CD8-positive, alpha-beta T cell (primary cell): ENCODE measurements at places on chromosomes 6 and 20.

- no peak for DNase-seq
Observed at GRCh38 chr20:58344741-58345140, 35.2 kb downstream of the RAB22A start.

- DNase-seq, result no peak
Observed at GRCh38 chr6:168903613-168904345, 349.9 kb downstream of the THBS2 start.

GRCh38 chr6:116512111-116512559 lies 696 bp downstream of the CALHM5 start:
- DNase-seq, result no peak

GRCh38 chr6:95978230-95978629 lies 37.5 kb upstream of the FUT9 start:
- DNase-seq, result no peak

DNA sequence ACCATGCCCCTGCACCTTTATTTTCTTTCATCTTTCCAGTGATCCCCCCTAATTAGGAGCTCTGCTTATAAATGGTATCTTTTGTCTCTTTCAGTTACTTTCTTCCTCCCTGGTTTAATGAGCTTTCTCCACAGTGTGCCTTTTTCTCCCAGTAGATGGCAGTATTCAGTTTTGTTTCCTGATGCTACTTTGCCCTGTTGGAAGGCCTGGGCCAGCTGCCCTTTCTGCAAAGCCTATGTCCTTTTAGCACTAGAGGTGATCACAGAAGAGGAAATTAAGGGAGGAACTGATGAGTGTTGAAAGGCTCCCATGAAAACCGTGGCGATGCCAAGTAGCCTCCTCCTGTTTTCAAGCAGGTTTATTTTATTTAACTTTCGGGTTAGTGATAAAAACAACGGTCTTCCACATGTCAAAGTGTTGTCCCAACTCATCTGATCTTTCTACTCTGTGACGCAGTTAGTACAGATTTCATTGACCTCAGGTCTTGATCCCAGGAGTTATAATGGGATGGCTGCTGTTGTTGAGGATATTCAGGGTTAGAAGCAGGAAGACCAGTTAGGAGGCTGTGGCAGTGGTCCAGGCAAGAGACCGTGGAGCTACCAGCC lies 184.2 kb upstream of the BMP2 start:
- DNase-seq, result no peak

- DNase-seq, result no peak
Observed at GRCh38 chr6:18380158-18380836, 6.9 kb upstream of the RNF144B start.

DNA sequence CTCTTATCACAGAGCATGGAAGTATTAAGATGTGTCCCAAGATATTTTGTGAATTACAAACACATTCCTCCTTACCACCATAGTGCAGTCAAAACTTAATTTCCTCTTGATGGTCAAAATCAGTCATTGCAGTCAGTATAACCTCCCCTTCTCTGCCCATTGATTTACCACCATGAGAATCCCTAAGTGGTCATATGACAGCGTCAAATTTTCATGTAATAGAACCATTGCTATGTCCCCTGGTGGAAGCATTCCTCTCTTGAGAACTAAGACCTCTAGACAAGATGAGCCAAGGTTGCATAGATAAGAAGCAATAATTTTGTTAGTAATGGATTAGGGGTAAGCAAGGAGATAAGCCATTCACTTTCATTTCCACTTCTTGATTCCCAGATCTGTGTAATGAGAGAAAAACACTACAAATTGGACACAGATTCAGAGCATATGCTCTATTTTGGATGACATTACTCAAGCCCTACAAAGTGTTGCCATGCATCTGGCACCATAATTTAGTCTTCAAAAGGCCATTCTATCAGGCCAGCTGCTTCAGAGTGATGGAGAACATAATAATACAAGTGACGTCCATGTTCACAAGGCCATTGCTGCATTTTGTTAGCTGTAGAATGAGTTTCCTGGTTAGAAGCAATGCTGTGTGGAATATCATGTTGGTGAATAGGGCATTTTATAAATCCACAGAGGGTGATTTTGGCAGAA lies 49.6 kb upstream of the PDE7B start:
- no peak for DNase-seq

DNA sequence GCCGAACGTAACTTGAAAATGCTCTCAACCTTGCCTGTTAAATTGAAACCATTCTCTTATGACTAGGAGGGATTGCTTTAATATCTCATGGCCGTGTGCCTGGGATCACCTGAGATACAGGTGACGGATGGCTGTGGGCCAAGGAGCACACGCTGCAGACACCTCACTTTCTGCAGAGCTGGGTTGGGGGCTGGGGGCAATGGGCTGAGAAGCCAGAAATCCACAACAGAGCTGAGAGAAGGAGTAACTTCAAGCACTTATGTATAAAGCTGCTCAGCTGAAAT lies 170.9 kb downstream of the DTNBP1 start:
- DNase-seq, result no peak

DNA sequence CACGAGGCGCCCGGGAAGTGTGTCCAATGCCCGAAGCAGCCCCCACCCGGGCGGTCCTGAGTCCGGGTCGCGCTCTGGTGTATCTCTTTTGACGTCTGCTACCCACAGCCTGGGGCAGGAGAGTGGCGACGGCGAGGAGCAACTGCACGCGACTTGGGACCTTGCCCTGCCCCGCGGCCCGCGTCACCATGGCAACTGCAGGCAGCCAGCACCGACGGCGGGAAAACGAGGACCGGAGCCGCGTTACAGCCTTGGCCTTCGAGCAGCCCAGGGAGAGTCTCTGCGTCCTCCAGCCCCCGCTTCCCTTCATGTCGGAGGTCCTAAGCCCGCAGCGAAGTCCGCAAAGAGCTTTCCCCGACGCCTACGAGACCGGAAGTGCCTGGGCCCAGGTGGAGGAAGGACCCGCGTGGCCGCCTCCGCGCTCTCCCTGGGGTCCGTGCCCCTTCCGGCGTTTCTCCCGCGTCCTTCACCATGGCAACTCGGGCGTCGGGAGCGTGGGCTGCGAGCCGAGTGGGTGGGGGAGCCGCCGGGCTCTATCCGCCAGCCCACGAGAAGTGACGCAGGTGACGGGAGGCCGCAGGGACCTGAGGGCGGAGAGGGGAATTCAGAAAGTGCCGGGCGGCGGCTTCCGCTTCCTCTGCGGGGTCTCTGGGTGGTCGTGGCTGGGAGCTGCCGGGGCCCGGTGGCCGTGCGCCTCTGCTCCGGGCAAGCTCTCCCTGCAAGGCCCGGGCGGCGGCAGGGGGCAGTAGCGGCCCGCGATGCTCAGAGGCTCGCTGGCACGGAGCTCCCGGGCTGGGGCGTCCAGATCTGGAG lies 88.6 kb upstream of the TGM3 start:
- DNase-seq, result peak; percentile 23

DNA sequence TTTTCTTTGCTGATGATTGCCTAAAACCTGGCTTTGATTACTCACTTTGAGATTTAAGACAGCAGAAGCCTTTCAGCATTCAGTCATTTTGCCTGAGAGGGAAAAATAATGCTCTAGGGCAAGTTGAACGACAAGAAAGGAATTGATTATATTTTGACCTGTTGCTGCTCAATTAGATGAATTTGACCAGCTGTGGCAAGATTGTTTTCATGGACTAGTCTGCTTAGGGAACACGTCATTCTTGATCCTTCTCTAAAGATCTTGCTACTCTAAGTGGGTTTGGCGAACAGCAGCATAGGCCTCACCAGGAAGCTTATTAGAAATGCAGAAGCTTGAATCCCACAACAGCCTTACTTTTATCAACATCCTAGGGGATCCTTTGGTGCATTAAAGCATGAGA lies 59.7 kb upstream of the PHACTR1 start:
- DNase-seq, result no peak

- no peak for DNase-seq
Observed at GRCh38 chr6:32184084-32184640, at the start of gene AGER. TSS of gene AGER (minus strand) at chr6:32184253. CDS start at chr6:32184222, 31 bp downstream.

- no peak for DNase-seq
Observed at GRCh38 chr6:100458841-100459591, 5.7 kb downstream of the SIM1 start.

GRCh38 chr20:63691711-63692435 lies 4.6 kb upstream of the TNFRSF6B start:
- peak; percentile 11 for DNase-seq

- DNase-seq, result no peak
Observed at GRCh38 chr6:145347216-145347615, 388.1 kb downstream of the EPM2A start.

- no peak for DNase-seq
Observed at GRCh38 chr6:154602708-154603107, 92.2 kb upstream of the CNKSR3 start.

DNA sequence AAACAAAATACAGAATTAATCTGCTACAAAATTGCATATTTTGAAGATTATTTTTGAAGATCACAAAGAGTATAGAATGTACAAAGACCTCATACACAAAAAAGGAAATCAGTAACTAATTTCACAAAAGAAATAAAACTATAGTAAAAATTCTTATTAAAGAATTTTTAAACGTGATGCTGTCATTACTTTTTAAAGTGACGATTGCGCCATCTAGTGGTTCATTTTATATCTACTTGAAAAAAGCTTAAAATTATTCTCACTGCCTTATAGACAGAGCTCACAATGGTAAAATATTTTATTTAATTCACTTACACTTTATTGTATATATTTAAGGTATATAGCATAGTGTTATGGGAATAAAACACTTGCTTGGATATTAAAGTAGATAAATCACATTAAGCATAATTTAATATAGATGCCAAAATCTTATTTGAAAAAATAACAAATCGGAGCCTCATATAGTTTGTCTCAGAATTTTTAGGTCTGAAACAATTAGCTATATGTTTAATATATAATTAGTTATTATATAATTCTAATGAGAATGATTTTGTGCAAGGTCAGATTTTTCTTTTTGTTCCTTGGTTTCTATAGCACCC lies 128.8 kb downstream of the PHF3 start:
- DNase-seq, result no peak

DNA sequence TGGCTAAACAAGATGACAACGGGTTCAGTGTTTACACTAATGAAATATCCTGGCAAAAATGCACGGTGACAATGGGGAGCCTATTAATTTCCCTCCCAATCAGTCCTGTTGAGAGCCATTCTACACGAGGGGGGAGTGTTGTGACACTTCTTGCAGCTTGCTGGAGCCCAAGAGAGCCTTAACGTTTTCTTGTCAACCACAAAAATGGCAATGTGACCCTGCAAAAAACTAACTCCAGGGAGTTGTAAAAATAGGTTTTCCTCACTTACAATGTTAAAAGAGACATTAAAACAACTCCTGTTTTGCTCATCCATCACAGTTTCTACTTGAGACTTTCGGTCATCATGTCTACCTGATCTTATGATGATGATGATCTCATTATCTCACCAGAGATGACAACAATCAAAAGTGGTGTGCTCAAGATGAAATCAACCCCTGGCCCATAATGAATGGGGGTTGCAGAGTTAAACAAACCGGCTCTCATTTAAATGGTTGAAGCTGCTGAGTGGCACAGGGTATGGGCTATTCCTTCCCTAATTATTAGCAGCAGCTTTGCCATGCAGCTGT lies 57.9 kb downstream of the GJA10 start:
- no peak for DNase-seq

DNA sequence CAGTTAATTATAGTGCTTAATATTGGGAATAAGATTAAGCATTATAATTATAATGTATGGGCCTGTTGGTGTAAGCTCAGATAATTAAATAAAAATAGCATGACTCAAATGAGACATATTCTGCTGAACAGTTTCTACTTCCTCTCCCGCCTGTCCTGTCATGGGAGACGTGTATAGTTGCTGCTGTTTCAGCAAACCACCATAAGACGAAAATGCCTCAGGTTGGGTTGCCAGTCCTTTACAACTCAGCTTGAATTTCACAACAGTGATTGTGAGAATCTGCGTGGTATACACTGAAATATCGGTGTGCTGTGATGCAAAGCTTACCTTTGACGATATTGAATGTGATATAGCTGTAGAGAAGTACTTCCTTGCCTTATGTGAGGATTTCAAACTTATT lies 99.5 kb downstream of the POPDC3 start:
- DNase-seq, result no peak

- no peak for DNase-seq
Observed at GRCh38 chr6:6646384-6646783, 57.9 kb downstream of the LY86 start.

- no peak for DNase-seq
Observed at GRCh38 chr6:41966961-41967311, 25.3 kb upstream of the CCND3 start.

- DNase-seq, result no peak
Observed at GRCh38 chr20:46062151-46062550, 27.6 kb downstream of the NCOA5 start.

- no peak for DNase-seq
Observed at GRCh38 chr6:43932259-43933147, 162.5 kb downstream of the VEGFA start.

GRCh38 chr6:53358440-53359094 lies 9.8 kb upstream of the ELOVL5 start:
- no peak for DNase-seq

- no peak for DNase-seq
Observed at GRCh38 chr6:30600451-30600961, 16.5 kb downstream of the PPP1R10 start.

- no peak for DNase-seq
Observed at GRCh38 chr6:105838171-105838570, 248.0 kb upstream of the PRDM1 start.

GRCh38 chr6:137736911-137737310 lies 130.1 kb upstream of the TNFAIP3 start:
- no peak for DNase-seq

- no peak for DNase-seq
Observed at GRCh38 chr6:34247481-34248197, 1.2 kb downstream of the SMIM29 start.

DNA sequence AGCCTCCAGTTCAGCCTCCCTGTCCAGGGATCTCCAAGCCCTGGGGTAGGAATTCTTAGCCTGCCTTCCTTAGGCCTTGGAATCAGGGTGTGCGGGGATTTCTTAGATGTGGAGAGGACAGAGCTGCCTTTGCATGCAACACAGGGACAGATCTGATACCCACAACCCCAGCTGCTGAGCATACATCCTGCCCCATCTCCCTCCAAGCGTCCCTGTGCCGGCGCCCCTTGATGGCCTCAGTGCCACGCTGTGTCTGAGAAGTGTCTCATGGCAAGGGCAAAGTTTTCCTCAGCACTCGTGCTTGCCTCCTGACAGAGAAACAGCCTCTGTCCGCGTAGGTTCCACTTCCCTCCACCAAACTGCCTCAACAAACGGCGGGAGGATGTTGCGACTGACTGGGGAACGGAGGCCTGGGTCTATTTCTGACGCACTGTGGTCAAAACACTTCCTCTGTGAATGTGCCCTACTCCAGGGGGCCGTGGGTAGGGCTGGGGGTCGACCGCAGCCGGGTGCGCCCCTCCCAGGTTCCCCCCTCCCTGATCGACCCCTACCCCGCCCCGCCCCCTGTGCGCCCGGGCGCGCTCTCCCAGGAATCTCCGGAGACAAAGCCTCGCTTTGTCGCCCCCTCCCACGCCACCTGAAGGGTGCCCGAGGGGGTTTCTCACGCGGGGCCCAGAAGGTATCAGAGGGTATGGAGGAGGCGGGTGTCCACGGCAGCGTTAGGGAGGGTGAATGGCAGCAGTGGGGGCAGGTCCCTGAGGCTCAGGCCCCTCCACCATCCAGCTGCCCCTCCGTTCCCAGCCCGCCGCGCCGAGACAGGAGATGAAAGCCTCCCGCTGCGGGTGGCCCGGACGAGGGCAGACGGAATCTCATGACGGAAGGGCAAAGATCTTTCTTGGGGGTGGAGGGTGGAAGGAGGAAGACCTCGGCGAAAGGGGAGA lies 806 bp downstream of the MICAL1 start:
- DNase-seq, result peak; percentile 94
